ENCODE measurements at places on chromosomes 4 and X.

DNA sequence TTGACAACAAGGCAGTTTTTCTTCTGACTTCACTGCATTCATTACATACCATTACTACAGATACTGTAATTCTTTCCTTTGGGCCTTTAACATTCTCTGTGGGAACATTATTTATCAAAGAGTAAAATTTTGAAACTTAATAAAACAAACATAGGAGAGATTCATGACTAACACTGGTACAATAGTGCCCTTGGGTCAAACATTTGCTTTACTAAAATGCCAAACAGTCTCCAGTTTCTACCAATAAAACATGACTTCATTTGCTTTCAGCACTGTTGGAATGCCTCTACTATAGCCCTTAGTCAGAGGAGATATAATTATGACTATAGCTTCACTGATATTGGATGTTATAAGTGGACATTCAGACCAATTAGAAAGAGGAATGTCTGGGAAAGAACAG lies 481.5 kb downstream of the PACRGL start:
- no peaks in the 10 kb centered on the region for H3K4me1 ChIP-seq
- no peaks in the 10 kb centered on the region for H3K27me3 ChIP-seq
- DNase-seq: no peak
- no peak overlapping the region for H3K4me3 ChIP-seq

DNA sequence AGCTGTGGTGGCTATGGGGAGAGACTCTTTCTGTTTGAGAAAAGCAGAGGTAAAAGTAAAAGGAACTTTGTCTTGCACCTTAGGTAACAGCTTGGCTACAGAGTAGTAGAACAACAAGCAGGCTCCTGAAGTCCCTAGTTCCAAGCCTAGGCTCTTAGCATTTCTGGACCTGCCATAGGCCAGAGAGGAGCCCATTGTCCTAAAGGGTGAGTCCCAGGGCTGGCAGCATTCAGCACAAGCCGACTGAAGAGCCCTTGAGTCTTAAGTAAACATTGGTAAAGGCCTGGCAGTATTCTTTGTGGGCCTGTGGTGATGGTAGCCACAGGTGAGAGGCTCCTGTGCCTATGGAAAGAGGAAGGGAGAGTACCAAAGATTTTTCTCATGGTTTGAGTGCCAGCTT lies 38.2 kb downstream of the CSN3 start:
- no peak overlapping the region for H3K27ac ChIP-seq
- H3K36me3 ChIP-seq: no peaks in the 10 kb centered on the region
- no peaks in the 10 kb centered on the region for H3K4me1 ChIP-seq
- no peak overlapping the region for H3K4me3 ChIP-seq
- no peaks in the 10 kb centered on the region for H3K27me3 ChIP-seq
- no peak for DNase-seq

GRCh38 chr4:99961711-99962110 lies 11.6 kb upstream of the H2AZ1 start:
- no peak overlapping the region for H3K4me3 ChIP-seq
- DNase-seq: no peak
- H3K36me3 ChIP-seq: no peaks in the 10 kb centered on the region
- no peaks in the 10 kb centered on the region for H3K27me3 ChIP-seq

DNA sequence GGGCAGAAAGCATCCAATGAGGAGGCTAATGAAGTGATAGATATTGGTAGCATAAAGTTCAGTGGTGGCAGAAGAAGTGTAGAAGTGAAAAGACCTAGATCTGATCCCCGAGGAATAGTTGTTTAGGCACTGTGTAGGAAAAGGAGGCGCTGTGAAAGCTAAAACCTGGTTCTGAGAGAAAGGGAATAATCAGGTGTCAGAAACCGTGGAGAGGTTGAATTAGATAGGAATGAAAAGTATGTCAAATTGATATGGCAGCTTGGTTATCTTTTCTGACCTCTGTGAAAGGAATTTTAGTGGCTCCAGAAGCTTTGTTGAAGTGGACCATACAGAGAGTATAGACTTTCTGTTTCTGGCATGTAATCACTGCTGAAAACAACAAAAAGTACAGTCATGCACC lies 30.8 kb upstream of the CCDC160 start:
- DNase-seq: no peak
- H3K36me3 ChIP-seq: no peaks in the 10 kb centered on the region
- H3K4me3 ChIP-seq: no peak overlapping the region
- H3K4me1 ChIP-seq: no peaks in the 10 kb centered on the region

GRCh38 chrX:48025561-48025960 lies 18.8 kb downstream of the SPACA5 start:
- H3K4me1 ChIP-seq: peaks cover 17% of the 10 kb centered on the region
- no peak for DNase-seq
- no peaks in the 10 kb centered on the region for H3K36me3 ChIP-seq
- no peak overlapping the region for H3K4me3 ChIP-seq

- DNase-seq: no peak
- no peaks in the 10 kb centered on the region for H3K36me3 ChIP-seq
- no peaks in the 10 kb centered on the region for H3K27me3 ChIP-seq
- no peak overlapping the region for H3K27ac ChIP-seq
- no peaks in the 10 kb centered on the region for H3K4me1 ChIP-seq
Observed at GRCh38 chr4:150135134-150135772, 57.0 kb downstream of the DCLK2 start.

DNA sequence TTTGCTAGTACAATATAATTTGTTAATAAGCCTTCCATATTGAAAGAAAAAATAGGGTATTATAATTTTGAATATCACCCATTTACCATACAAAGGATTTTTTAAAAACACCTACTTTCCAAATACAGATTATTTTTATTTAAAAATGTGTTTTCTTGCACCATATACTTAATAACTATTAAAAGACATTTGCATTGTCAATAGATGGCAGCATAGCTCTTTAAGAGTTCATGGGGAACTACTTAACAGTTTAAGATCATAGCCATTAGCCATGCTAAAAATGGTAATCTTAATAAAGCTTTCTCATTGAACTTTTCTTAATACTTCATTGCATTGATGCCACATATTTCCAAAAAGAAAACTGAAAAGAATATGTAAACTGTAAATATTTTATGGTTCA lies 1995.9 kb downstream of the C4orf33 start:
- H3K27me3 ChIP-seq: no peaks in the 10 kb centered on the region
- no peaks in the 10 kb centered on the region for H3K4me1 ChIP-seq
- no peaks in the 10 kb centered on the region for H3K36me3 ChIP-seq
- no peak overlapping the region for H3K27ac ChIP-seq

GRCh38 chrX:137743414-137743813 lies 177.5 kb downstream of the ZIC3 start:
- no peaks in the 10 kb centered on the region for H3K36me3 ChIP-seq
- H3K4me1 ChIP-seq: no peaks in the 10 kb centered on the region
- H3K27me3 ChIP-seq: no peaks in the 10 kb centered on the region
- no peak overlapping the region for H3K4me3 ChIP-seq
- H3K27ac ChIP-seq: no peak overlapping the region

DNA sequence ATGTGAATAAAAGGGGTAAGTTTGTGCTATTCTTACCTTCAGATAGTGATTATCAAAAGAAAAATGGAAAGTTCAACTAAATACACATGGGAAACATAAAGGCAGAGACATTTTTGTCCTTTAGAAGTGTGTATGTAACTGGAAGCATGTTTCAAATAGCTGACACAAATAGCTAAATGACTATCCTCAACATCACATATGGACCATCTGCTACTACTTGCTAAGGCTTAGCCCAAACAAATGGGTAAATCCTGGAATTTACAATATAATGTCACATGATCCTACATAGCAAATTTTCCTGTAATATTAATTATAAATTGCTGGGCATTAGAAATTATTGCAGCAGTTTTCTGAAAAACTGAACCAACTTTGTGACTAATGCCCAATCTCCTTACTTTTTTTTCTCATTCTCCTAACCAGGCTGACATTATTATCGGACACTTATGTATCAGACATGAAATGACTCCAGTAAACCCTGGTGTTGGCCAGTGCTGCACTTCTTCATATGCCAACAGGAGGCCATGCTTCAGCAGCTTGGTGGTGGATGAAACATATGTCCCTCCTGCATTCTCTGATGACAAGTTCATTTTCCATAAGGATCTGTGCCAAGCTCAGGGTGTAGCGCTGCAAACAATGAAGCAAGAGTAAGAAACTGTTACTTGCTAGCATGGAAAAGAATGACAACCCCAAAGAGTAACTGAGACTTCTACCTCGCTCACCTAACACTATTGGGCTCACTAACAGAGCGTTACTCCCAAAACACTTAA lies 16.1 kb downstream of the AFP start:
- no peaks in the 10 kb centered on the region for H3K4me1 ChIP-seq
- H3K36me3 ChIP-seq: no peaks in the 10 kb centered on the region
- DNase-seq: no peak
- no peaks in the 10 kb centered on the region for H3K27me3 ChIP-seq

DNA sequence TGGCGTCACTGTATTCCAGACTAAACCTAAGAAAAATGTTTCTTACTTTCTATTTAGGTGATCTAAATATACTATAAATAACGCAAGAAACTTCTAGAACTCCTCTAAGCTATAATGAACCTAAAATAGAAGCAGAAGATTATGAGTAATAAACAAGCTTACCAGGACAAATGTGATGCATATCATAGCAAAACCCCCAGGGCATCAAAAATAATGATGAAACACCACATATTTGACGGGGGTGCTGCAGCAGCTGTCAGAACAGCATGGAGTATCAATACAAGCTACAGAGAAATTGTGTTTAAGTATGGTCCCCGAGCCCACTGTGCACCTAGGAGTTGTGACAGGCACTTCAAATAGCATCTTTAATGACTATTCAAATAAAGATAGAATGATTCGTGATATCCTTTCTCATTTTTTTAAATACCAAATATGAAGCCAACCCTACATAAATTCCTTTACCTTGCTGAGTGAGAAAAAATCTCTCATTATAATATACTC lies 337.3 kb downstream of the CENPC start:
- no peaks in the 10 kb centered on the region for H3K4me1 ChIP-seq
- H3K27ac ChIP-seq: no peak overlapping the region
- H3K4me3 ChIP-seq: no peak overlapping the region
- no peak for DNase-seq
- no peaks in the 10 kb centered on the region for H3K27me3 ChIP-seq

DNA sequence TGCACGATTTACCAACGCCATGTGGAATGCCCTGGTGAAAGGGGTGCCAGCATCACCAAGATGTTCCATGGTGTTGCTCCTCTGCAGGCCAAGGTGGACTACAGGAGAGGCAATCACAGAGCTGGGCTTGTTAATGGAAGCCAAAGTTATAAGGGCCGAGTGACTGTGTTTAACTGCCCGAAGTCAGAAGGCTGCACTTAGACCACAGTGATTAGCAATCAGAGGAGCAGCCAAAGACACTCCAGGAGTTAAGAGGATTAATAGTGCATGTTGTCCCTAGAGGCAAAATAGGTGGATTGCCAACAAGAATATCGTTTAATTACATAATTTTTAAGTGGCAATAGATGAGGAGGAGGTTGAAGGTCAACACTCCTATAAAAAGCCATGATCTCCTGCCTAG lies 22.8 kb upstream of the SLC25A43 start:
- H3K27me3 ChIP-seq: no peaks in the 10 kb centered on the region

- H3K4me1 ChIP-seq: peaks cover 32% of the 10 kb centered on the region
- DNase-seq: peak; percentile 35
- no peaks in the 10 kb centered on the region for H3K27me3 ChIP-seq
- H3K27ac ChIP-seq: no peak overlapping the region
- H3K36me3 ChIP-seq: peaks cover 14% of the 10 kb centered on the region
- H3K4me3 ChIP-seq: no peak overlapping the region
Observed at GRCh38 chr4:118765399-118765798, 70.5 kb downstream of the SEC24D start.

- H3K36me3 ChIP-seq: no peaks in the 10 kb centered on the region
- no peak for DNase-seq
- no peak overlapping the region for H3K4me3 ChIP-seq
- no peaks in the 10 kb centered on the region for H3K27me3 ChIP-seq
- H3K27ac ChIP-seq: no peak overlapping the region
- H3K4me1 ChIP-seq: no peaks in the 10 kb centered on the region
Observed at GRCh38 chr4:105116616-105117319, 29.9 kb upstream of the TET2 start.

DNA sequence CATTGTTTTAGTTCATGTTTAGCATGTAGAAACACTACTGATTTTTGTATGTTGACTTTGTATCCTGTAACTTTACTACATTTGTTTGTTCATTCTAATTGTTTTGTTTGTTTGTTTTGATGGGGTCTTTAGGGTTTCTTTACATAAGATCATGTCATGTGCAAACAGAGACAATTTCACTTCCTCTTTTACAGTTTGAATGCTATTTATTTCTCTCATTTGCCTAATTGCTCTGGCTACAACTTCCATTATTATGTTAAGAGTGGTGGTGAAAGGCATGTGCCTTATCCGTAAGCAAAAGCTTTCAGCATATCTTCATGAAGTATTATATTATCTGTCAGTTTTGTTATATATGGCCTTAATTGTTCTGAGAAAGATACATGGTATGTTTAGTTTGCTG lies 571.1 kb downstream of the PCDH7 start:
- no peak for DNase-seq
- H3K27me3 ChIP-seq: no peaks in the 10 kb centered on the region
- no peak overlapping the region for H3K4me3 ChIP-seq
- H3K27ac ChIP-seq: no peak overlapping the region

DNA sequence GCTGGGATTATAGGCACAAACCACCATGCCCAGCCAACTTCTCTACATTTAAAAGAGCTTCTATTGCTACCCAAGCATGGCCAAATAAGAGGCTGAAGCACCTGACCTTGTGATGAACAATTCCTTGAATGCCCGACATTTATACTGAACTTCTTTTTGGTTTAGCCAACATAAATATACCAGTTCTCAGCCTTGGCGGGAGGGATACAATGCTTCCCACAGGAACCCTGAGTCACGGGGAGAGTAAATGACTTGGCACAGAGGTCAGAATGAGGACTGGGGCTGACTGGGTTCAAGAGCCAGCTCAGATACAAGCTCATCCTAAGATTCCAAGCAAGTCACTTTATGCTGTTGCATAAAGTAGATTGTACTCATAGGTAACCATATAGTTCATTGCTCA lies 6.1 kb downstream of the HOPX start:
- DNase-seq: no peak
- H3K4me3 ChIP-seq: no peak overlapping the region
- no peaks in the 10 kb centered on the region for H3K27me3 ChIP-seq
- no peaks in the 10 kb centered on the region for H3K36me3 ChIP-seq
- H3K4me1 ChIP-seq: no peaks in the 10 kb centered on the region
- no peak overlapping the region for H3K27ac ChIP-seq

GRCh38 chrX:39739585-39739984 lies 358.2 kb downstream of the BCOR start:
- H3K36me3 ChIP-seq: no peaks in the 10 kb centered on the region
- no peaks in the 10 kb centered on the region for H3K4me1 ChIP-seq
- DNase-seq: no peak
- no peak overlapping the region for H3K4me3 ChIP-seq
- H3K27ac ChIP-seq: no peak overlapping the region
